Suppressor macrophage treated with lipopolysaccharide for 4 hours (primary cell): ENCODE measurements at places on chromosomes 3 and 15.

- DNase-seq: no peak
These were observed 19.2 kb downstream of the SLC41A3 start for GRCh38 chr3:126064627-126065258.

GRCh38 chr3:278300-279064, 81.9 kb downstream of the CHL1 start:
- DNase-seq: no peak

DNA sequence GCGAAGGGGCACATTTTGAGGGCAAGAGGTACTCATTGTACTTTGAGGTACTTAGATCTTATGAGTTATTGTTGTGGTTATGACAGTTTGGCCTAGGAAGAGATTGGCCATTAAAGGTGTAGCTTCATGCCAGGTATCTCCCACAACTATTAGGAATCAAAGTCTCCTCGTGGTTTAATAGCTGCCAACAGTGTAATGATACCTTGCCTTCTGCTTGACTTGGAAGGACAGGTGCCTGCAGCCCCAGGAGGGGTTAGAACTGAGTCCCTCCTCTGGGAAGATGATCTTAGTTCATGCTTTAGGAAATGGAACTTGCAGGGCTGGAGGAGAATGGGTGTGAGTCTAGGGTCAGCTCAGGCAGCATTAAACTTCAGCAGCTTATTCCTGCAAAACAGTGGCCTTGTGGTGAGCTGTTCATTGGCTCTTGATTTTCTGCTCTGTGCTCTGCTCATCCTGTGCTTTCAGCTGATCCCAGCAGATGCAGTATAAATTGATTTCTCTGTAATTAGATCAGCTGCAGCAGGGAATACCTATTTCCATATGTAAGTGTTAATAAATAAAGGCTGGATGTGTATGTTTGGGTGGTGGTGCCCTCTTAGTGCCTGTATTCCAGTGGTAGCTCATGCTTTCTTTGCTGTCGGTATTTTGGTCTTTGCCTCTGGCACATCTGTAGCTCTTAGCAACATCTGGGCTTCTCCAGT, 40.5 kb downstream of the ZNF609 start:
- no peak for DNase-seq

GRCh38 chr3:182331341-182331740, 462.0 kb upstream of the ATP11B start:
- DNase-seq: no peak

DNA sequence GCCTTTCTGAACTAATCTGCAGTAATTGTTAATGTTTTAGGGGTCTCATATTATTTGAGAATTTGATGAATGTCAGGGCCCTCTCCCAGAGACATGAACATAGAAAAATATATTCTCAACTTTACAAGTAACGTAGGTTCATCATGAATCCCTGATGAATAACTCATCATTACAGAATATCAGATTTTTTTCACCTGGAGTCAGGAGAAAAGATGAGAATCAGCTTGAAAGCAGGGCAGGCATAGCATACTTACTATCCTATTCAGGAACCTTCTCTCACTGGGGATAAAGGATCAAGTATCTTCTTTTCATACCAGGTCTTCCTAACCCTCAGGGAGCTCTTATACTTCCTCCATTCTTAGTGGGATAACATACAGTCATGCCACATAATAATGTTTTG, 552.6 kb upstream of the TBL1XR1 start:
- no peak for DNase-seq

- peak; percentile 21 for DNase-seq
These were observed 7.5 kb downstream of the HDGFL3 start for GRCh38 chr15:83200162-83200561.

GRCh38 chr3:30024466-30024865, 581.9 kb upstream of the TGFBR2 start:
- DNase-seq: no peak

DNA sequence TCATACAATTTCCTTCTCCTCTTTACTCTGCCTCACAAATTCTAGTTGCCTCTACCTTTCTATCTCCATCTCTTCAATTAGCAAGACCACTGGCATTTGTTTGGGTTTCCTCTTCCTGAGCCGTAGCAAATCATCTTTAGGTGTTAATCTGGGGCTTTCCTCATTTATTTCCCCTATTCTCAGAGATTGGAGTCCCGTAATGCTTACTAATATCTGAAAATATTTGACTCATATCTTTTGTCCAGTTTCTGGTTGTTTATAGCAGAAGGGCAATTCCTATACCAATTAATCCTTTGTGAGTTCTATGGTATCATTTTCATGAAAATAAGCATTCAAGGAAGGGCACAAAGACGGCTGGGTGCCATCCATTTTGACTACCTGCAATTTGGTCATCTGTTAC, 103.7 kb downstream of the NR2E3 start:
- no peak for DNase-seq

- DNase-seq: no peak
These were observed 40.2 kb upstream of the DLG1 start for GRCh38 chr3:197338586-197338985.

- no peak for DNase-seq
These were observed 24.4 kb upstream of the ZBTB38 start for GRCh38 chr3:141343865-141344271.

DNA sequence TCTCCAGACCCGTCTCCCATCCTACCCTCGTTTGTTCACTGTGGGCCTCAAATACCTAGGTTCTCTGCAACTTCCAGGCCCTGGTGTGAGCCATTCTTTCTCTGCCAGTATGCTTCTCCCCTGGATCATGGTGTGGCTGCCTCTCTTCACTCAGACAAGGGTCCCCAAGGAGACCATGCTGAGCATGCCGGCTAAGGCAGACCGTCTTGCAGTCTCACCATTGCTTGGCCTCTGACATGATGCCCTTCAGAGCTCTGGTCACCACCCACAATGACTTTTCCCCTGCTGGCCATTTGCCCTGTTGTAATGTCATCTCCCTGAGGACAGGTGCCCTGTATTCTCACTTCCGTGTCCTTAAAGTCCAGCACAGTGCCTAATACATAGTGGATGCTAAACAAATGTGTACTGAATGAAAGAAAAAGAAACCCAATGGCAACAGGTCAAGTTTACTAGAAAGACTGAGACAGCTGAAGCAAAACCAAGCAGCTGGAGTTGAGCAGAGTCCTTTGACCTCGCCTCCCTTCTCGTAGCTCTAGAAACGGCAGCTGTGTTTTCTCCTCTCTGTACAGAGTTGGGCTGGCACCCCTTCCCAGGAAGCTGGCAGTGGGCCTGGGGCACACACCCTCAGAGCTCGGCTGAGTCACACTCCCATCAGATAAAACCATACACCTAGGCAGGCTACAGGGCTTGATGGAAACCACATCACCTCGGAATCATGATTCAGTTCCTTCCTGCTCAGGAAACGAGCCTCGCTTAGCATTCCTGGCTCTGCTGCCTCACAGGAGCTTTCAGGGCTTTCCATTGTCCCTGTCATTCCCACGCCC, 8.6 kb downstream of the TLR9 start:
- no peak for DNase-seq

- no peak for DNase-seq
These were observed 18.8 kb downstream of the PLXND1 start for GRCh38 chr3:129587566-129588210.

DNA sequence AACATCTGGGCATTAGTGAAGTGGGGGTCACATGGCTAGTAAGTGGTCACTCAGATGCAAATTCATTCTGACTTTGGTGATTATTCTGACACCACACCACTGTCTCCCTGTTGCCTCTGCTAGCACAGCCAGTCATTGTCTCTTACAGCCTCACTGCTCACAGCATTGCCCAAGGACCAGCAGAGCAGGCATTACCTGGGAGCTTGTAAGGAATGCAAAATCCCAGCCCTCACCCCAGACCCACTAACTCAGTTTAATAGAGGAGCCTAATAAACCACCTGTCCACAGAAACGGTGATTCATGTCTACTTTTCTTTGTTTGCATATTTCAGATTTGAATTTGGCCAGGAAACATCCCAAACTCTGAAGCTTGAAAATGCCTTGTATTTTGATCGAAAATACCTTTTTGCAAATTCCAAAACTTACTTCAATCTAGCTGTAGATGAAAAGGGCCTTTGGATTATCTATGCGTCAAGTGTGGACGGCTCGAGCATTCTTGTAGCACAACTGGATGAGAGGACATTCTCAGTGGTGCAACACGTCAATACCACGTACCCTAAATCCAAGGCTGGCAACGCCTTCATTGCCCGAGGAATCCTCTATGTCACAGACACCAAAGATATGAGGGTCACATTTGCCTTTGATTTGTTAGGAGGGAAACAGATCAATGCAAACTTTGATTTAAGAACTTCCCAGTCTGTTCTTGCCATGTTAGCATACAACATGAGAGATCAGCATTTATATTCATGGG, 62.7 kb downstream of the GLDN start:
- DNase-seq: no peak

DNA sequence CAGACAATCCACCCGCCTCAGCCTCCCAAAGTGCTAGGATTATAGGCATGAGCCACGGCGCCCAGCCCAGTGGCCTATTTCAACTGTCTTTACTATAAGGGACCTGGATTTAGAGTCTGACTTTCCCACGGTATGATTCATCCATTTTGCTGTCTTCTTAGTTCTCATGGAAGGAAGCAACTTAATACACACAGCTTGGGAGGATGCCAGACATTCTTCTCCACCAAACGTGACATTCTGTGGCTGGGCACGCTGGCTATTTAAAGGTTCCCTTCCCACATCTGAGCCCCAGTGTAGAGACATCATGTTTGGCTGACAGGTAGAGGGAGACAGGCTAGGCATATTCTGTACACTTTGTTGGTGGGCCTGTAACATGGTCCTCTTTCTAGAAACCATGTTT, 26.2 kb downstream of the FAM43A start:
- peak; percentile 21 for DNase-seq

DNA sequence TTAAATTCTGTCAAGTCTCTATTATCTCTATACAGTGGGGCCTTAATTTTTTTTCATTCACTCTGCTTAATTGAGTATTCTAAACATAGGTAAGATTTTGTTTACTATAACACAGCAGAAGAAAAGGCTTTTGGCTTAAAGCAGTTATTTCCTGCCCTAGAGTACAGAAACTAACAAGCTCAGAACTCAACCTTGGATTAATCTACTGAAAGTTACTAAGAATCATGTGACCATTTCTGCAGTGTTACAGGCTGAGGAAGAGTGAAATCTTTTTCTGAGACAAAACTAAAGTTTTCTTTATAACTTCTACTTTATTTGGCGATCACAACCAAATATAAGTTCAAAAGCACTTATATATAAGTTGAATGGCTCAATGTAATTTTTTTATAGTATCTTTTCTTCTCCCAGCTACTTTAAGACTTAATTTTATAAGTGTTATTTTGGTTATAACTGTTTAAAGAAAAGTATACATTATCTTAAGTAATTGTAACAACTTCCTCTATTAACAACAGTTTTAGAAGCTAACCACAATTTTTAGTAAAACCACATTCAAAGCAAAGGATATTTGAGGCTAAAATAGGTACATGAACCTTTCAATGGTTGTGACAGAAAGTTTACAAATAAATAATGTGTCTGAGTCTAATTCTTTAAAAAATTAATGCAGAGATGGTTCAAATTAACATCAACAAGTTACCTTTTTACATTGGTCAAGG, 240.6 kb upstream of the NAALADL2 start:
- DNase-seq: peak; percentile 27

- no peak for DNase-seq
These were observed 28.2 kb downstream of the B3GNT5 start for GRCh38 chr3:183281126-183281797.

GRCh38 chr3:52763466-52763865, 7.3 kb downstream of the NEK4 start:
- peak; percentile 64 for DNase-seq

GRCh38 chr3:62134061-62134496, 239.3 kb downstream of the FEZF2 start:
- no peak for DNase-seq

DNA sequence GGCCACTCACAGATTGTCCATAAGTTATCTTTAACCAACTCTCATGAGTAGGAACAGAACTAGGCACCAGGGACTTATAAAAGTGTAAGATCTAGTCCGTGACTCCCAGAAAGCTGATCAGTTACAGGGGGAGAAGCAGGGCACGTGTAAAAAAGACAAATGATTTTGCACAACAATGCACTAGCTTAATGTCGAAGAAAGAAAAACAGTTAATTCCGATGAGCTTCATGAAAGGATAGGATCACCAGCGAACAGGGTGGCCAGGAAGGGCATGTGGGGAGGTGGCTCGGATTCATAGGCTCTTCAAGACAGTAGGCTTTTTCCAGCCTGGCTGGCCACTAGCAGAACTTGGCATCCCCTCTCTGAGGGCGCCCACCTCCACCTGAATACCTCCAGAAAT, 90.0 kb downstream of the IL5RA start:
- no peak for DNase-seq

DNA sequence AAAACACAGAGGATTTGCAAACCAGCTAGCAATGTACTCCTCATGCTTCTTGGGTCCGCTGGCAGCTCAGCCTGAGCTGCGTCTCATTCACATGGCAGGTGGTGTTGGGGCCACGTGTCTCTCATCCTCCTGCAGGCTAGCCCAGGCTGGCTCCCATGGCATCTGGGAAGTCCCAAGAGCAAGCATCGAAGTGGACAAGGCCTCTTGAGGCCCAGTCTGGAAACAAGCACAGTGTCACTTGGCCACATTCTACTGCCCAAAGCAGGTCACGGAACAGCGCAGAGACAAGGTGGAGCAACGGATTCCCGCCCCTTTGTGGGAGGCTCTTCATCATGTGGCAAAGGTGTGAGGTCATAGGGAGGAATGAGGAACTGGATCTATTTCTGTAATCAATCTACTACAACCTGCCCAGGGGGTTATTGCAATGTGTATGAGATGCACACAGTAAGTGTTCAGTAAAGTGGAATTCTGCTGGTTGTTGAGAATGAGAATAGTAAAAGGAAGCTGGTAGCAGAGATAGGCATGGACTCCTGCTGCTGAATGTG, 128.3 kb downstream of the TPRA1 start:
- DNase-seq: no peak

- DNase-seq: no peak
These were observed 163.3 kb upstream of the IL12A start for GRCh38 chr3:159825216-159825854.

GRCh38 chr3:129040039-129040336, 20.6 kb upstream of the GP9 start:
- DNase-seq: no peak

DNA sequence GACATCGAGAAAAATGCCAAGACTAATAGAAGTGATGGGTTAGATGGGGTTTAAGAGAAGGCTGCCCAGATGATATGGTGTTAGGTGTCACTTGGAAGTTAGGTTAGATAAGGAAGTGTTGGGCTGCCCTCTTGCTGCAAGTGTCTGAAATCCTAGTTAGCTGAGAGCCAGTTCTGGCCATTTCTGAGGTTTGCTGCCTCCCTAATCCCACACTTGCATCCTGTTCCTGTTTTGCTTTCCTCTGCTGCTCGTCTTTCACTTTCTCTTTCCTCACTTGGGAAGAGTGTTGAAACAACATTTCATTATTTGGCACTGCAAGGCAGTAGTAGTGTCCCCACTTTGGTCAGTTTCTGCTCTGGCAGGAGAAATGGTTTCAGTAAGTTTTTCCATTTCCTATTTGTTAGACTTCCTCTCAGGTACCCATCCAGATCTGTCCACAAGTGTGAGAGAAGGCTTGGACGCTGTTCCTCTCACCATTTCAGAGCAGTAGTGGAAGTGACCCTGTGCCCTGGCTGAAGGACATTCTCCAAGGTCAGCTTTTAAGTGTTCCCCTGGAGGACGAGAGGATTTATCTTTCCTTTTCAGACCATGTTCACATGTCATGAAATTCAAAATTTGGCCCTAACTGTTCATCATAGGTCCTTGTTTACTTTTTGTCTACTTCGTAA, 93.3 kb downstream of the ADAMTSL3 start:
- peak; percentile 36 for DNase-seq

- no peak for DNase-seq
These were observed 20.4 kb downstream of the PLXND1 start for GRCh38 chr3:129585949-129586657.

- no peak for DNase-seq
These were observed 23.8 kb upstream of the SH3BP5 start for GRCh38 chr3:15356176-15356575.

GRCh38 chr15:90697175-90697574, 20.0 kb upstream of the BLM start:
- no peak for DNase-seq
